ENCODE measurements at places on chromosomes 5 and 9. TPM values are rescaled to one million over a fixed set of nuclear protein-coding genes. Genes with fewer than 3 reads are reported as not detected.

CLPTM1L gene
- 212 TPM for total RNA-seq

SURF2 gene
- 10.7 TPM for total RNA-seq

NRARP gene
- 64.3 TPM for total RNA-seq

AHRR gene
- total RNA-seq: 6.2 TPM

AGXT2 gene
- total RNA-seq: not detected

CERCAM gene
- 44.7 TPM for total RNA-seq

DMRTA1 gene
- total RNA-seq: 0.33 TPM

PRSS3 gene
- 14.1 TPM for total RNA-seq

CLIC3 gene
- 0.29 TPM for total RNA-seq
